Ureter (tissue), 1 donor: ENCODE measurements at places on chromosomes 2 and 18. TPM values are rescaled to one million over a fixed set of nuclear protein-coding genes. Genes with fewer than 3 reads are reported as not detected.

DNA sequence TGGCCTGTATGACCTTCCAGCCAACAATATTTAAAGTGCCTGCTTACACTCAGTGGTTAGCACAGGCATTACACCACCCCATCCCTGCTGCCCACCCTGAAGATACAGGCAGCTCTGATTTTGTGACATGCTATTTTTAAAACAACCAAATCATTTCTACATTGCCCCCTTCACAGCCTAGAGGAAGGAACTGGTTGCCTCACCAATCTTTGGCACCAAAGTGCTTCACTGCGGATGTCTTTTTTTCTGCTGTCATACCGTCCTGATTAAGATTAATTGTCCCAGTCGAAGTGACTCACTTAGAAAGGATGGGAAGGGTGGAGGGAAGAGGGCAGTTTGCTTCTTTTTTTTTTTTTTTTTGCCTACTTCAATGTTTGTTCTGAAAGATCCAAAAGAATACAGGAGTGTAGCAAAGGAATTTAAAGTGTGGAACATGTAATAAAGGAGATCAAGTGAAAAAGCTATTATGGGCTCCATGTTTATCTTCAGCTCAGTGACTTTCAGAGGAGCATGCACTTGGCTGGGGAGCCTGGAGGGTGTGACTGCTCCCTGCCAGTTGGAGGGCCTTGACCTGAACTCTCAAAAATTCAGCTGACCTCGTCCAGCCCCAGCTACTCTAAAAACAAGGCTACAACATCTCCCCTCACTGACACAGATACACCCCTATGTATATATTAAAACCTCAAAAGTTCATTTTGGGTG lies 501.1 kb upstream of the TNP1 start:
- no peak for DNase-seq

- no peak for DNase-seq
Observed at GRCh38 chr18:55386545-55386944, 201.4 kb downstream of the TCF4 start.

DNA sequence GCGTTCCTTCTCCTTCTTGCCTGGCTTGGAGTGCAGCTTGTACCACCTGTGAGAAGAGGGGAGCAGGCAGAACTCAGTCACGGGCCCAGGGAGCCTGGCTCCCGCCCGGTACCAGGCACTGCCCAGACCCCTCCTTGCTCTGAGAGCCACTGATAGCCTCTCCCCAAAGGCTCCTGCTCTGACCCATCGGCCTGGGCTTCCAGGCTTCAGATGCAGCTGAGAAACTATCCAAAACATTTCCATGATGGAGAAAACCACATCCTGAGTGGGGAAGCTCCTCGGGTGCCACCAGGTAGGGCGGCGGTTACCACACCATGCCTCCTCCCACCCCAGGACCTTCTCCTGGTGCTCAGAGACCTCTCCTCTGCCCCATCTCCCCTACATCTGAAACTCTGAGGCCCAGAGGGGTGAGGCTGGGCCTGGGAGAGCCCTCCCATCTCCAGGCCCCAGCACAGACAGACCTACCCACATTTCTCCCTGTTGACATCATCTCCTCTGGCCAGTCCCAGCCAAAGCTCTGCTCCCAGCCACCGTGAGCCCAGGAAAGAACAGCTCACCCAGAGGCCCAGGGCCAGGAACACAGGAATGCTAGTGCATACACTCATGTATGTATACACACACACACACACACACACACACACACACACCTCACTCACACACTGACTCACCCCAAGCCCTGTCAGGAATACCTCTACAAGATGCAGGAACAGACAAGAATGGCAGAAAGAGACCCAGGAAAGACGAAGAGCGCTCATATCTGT lies 17.9 kb upstream of the SFXN5 start:
- DNase-seq = peak; percentile 58

DNA sequence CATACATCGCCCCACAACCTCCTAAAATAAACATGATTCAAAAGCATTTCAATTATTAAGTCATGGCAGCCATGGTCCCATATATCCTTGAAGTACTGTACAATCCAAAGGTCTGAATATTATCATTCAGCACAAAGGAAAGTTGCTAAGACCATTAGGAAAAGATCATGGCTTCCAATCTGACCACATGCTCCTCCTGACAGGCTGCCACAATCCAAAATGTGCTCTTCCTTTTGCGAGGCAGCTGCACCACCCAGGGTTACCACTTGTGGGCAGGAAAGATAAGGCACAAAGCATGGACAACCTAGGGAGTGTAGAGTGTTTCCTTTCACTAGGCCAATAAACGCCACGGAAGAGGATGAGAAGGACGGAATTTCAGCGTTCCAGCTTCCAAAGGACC lies 5.4 kb downstream of the BOLA3 start:
- no peak for DNase-seq

- no peak for DNase-seq
Observed at GRCh38 chr2:20382965-20383810, 32.5 kb upstream of the PUM2 start.

DNA sequence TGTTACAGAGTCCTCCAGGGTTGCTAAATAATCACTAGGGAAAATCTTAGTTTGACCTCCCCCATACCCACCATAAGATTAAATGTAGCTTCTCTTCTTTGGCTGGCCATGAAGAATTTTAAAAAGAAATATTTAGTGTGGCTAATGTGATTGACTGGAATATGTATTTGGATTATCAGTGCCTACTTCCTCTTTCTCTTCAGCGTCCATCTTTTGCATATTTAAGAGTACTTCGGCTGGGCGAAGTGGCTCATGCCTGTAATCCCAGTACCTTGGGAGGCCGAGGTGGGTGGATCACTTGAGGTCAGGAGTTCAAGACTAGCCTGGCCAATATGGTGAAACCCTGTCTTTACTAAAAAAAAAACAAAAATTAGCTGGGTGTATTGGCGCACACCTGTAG lies 28.8 kb downstream of the ADAM23 start:
- DNase-seq = no peak

GRCh38 chr18:6537475-6537874 lies 122.8 kb upstream of the L3MBTL4 start:
- DNase-seq = no peak

- no peak for DNase-seq
Observed at GRCh38 chr18:66838340-66838987, 234.6 kb upstream of the CDH19 start.

DNA sequence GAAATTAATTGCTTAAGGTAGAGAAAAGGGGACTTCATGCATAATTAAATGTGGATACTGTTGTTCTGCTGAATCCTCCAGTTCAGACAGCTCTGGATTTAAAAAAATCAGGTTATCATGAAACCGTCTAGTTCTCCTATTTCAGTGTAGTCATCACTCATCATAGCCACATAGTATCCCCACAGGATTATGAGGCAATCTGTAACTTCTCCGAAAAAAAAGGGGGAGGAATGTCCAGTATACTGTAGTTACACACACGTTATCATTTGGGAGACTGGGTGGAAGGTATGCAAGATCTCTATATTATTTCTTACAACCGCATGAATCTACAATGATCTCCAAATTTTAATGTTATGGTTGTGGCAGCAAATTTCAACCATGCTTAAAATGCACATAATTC lies 114.0 kb downstream of the HIBCH start:
- no peak for DNase-seq

DNA sequence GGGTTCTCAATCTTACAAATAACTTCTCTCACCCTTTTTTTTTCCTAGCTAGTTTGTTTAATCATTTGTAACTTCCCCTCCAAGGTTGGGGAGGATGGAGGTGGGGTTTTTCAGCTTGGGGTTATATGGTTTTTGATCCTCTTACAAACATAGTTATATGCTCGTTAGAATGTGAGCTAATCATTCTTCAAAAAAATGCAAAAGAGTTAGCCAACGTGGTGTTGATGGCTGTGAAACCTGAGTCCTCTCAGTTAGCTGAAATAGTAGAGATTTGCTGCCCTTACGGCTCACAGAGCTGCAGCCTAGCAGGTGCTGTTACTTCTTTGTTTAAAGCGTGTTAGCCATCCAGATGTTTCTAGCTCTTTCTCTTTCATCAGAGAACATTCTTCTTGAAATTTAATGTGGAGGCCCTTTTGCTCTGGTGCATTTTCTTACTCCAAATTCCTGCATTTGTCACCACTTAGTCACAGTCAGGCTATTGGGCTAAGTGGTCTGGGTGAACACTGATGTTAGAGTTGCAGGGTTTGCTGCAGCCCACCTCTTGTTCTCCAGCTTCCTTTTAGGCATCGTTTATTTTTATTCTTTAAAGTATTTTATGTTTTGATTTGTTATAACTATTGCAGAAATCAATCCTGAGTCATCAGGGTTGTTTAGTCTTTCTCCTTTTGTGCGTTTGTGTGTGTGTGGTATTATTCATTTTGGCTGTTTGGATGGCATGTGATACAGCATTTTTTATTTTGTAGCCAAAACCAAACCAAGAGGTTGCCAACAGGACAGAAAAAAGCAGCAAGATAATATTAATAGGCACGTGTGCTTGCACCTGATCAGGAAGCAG lies 41.1 kb downstream of the LIMS1 start:
- DNase-seq = no peak

DNA sequence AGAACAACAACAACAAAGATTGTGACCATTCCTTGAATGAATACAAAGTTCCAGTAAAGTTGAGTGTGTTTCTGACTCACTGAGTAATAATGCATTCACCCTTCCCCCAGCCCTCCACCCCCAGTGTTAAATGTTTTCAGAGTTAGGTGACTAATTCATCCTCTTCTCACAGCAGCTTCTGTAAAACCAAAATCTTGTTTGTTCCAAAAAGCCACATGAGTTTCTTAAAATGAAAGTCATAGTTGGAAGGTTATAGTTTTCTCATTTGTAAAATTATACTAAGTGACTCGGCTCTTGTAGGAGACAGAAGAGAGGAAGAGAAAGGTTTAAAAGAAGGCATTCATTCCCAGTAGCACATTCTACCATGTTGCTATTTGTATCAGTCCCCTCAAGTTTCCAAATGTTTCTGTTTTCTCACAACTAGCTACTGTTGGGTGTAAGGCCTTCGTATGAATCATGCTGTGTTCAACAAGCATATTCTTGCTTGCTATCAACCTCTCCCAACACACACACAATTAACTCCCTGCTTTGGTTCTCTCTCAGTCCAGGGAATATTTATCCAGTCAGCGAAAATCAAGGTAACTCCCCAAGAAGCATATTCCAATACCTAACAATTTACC lies 75.3 kb downstream of the MBD2 start:
- no peak for DNase-seq

DNA sequence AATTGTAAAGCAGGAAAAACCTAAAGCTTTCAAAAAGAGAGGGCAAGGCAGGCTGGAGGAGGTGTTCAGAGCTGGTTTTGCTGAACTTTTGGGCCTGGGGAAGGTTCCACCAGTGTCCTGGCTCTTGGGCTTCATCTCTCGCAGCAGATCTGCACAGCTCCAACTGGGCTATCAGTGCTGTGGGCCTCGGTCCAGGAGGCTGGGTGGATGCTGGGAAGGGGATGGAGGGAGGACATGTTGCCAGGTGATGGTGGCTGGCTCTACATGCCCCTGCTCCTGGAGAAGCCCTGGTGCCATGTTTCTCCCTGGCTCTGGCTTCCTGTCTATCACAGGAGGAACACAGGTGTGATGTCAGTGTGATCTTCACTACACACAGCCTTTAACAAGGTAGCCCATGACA lies 187.1 kb downstream of the SH3RF3 start:
- DNase-seq = no peak

GRCh38 chr2:99808361-99809200 lies 318.8 kb upstream of the REV1 start:
- no peak for DNase-seq

- no peak for DNase-seq
Observed at GRCh38 chr2:195741191-195741590, 84.2 kb downstream of the SLC39A10 start.

DNA sequence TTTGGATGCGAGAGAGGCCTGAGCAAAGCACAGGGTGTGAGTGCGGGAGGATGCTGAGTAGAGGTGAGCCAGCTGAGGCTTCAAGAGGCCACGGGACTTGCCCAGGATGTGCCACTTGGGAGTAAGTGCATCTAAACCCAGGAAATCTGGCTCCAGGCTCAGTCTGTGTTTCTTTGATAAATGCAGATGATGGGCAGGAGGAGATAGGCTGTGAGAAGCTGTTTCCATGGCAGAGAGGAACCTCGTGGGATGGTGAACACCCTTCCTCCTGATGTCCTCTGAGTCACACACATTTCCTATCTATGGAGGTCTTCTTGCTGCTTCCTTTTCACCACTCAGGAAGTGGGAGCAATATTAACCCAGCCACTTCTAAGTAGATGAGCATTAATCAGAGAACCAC lies 38.4 kb upstream of the CELF4 start:
- no peak for DNase-seq

GRCh38 chr2:48715042-48715899 lies 40.3 kb downstream of the LHCGR start:
- peak; percentile 66 for DNase-seq

GRCh38 chr18:35500113-35500512 lies 2.4 kb upstream of the INO80C start:
- DNase-seq = no peak

- no peak for DNase-seq
Observed at GRCh38 chr18:12516049-12516630, 108.4 kb downstream of the PRELID3A start.

GRCh38 chr2:230684270-230685168 lies 28.1 kb upstream of the CAB39 start:
- DNase-seq = no peak

DNA sequence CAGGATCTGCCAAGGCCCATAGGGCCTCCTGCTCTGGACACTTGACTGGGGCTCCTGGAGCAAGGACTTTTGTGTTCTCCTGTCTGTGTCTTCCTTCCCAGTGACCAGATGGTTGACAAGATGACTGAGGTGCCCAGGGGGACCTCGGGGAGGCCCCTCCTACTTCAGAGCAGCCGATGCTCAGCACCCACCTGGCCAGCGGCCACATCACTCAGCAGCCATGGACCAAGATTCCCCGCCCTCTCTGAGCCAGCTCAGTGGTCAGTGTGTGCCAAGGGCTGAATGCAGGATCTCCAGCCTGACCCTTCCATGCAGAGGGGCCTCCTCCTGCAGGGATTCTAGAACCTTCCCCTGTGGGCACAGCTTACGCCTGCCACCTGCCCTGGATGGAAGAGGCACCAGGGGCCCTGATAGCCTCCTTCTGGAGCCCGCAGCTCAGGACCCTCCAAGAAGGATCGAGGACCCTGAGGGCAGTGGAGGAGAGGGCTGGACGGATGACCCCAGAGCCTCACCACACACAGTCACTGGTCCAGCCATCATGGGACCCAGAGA lies 87.4 kb upstream of the GPC1 start:
- no peak for DNase-seq

GRCh38 chr2:209512971-209513370 lies 89.1 kb downstream of the MAP2 start:
- DNase-seq = no peak

GRCh38 chr2:78707776-78708386 lies 317.6 kb upstream of the REG3G start:
- no peak for DNase-seq

The RGPD4 gene
- 0.08 TPM for total RNA-seq

The TUBB8B gene
- total RNA-seq = not detected

The ALK gene
- 0.36 TPM for total RNA-seq

The RELCH gene
- 106 TPM for total RNA-seq

The FN1 gene
- 125 TPM for total RNA-seq

The NT5DC4 gene
- not detected for total RNA-seq

The FLACC1 gene
- 4.4 TPM for total RNA-seq

The ALPP gene
- total RNA-seq = not detected

The LOXL3 gene
- total RNA-seq = 6.4 TPM

The MPPE1 gene
- total RNA-seq = 49.2 TPM

The DCDC2C gene
- total RNA-seq = not detected

The G6PC2 gene
- not detected for total RNA-seq

The KCNE4 gene
- 9.1 TPM for total RNA-seq
